GM12864 (cell line): ENCODE measurements at places on chromosomes 2 and 18.
A peak's percentile ranks its signal among the peaks of the same experiment; 100 is the strongest.

- no peak for DNase-seq
These were observed 28.0 kb upstream of the YES1 start for GRCh38 chr18:840023-840408.

DNA sequence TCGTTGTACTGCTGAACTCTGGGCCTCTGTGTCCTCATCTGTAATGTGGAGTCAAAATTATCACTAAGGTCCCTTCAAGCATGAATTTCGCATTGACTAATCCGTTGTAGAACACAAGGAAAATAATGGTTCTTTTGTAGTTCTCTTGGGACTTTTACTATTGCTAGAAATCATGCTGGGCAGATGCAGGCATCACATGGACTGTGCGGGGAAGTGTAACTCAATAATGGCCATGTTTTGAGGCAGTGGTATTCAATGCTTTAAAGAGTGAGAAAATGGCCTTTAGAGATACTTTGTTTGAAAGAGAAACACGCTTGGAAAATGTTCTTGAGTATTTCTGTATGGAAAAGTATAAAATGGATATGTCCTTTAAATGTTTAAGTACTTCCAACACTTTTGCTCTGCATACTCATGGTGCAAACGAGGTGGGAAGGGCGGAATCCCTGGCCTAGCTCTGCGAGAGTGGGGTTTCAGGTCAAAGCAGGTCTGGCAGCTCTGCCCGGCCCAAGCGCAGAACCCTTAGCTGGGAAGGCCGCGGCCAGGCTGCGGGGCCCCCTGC lies 117.3 kb upstream of the MSTN start:
- DNase-seq: no peak

- no peak for DNase-seq
These were observed 709 bp downstream of the PTPN2 start for GRCh38 chr18:12883372-12883683.

GRCh38 chr18:13566941-13567746 lies 159.2 kb downstream of the FAM210A start:
- DNase-seq: peak; percentile 80

DNA sequence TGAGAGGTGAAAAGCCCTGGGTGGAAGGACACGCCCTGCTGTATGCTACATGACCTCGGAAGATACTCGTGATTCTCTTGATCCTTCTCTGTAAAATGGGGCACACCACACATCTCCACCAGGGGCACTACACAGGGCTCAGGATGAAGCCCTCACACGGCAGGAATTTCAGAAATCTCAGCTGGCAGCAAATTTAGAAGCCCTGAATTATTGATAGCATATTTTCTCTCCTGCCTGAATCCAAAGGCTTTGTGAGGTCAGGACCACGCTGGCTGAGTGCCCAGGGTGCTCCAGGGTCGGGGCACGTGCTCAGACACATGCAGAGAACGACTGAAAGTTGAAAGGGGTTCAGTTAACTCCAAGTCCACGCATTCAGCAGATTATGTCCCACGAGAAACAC lies 42.1 kb upstream of the GALR1 start:
- peak; percentile 26 for DNase-seq

DNA sequence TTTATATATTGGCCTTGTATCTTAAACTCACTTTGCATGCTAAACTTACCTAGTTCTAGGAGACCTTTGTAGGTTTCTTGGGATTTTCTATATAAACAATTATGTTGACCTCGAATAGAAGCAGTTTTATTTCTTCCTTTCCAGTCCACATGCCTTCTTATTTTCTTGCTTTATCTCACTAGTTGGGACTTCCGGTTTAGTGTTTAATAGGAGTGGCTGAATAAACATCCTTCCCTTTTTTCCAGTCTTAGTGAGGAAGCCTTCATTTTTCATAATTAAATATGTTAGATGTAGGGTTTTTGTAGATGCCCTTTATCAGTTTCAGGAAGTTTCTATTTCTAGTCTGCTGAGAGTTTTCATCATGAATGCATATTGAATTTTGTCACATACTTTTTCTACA lies 347.3 kb upstream of the HNRNPA3 start:
- DNase-seq: no peak

DNA sequence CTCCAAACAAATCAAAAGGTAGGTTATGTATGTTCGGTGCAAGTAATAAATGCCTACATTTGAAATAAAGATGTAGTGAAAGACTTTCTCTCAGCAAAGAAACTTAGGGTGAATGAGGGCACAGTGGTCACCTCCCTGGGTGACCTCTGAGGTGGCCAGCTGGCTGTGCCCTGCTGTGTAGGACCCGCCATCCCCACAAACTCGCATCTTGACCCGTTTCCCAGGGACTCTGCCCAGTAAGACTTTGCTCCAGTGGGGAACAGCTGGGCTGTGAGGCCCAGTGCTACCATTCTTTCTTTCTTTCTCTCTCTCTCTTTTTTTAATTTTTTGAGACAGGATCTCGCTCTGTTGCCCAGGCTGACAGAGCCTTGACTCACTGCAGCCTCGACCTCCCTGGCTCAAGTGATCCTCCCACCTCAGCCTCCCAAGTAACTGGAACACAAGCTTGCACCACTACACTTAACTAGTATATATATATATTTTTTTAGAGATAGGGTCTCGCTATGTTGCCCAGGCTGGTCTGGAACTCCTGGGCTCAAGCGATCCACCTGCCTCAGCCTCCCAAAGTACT lies 8.2 kb upstream of the GAREM2 start:
- no peak for DNase-seq

- DNase-seq: no peak
These were observed 1002.3 kb downstream of the TDRD15 start for GRCh38 chr2:22126106-22126505.

DNA sequence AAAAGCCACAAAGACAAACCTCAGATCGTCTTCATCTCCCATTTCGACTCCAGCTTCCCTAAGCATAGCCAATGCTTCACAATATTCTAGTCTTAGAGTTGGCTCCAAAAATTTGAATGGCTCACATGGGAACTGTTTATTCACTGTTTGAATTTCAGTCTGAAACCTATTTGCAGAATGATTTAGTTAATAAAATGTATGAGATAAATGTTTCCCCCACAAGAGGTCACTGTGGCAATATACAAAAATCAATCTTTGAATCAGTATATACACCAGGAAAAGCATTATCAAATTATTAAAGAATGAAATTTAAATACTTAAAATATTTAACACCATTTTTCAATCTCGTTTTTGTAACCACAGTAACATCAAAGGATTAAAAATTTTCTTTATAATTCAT lies 40.0 kb upstream of the MCM6 start:
- no peak for DNase-seq

DNA sequence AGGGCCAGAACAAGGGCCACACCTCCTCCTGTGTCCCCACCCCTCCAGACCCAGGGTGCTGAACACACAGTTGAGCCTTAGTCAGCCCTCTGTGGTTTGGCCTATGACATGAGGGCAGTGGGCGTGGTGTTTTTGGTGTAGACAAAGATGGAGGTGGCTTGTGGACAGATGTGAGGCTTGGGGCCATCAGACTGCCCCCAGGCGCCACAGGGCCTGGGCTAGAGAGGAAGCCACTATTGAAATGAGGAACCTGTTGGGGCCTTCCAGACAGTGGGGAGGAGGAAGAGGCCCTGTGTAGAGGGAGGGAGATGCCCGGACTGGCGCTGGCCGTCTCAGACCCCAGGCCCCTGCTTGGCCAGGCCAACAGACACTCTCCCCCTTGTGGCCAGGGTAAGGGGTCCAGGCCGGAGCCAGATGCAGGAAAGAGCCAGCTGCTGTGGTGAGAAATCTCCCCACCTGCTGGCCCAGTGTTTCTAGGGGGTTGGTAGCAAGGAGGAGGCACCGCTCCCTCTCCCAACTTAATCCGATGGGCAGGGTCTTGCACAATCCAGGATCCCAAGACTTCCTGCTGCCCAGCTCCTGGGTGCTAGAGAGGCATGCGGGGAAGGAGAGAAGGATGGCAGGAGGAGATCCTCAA lies 53.8 kb downstream of the SMAD7 start:
- peak; percentile 31 for DNase-seq

- no peak for DNase-seq
These were observed 27.2 kb upstream of the LANCL1 start for GRCh38 chr2:210503725-210504191.

DNA sequence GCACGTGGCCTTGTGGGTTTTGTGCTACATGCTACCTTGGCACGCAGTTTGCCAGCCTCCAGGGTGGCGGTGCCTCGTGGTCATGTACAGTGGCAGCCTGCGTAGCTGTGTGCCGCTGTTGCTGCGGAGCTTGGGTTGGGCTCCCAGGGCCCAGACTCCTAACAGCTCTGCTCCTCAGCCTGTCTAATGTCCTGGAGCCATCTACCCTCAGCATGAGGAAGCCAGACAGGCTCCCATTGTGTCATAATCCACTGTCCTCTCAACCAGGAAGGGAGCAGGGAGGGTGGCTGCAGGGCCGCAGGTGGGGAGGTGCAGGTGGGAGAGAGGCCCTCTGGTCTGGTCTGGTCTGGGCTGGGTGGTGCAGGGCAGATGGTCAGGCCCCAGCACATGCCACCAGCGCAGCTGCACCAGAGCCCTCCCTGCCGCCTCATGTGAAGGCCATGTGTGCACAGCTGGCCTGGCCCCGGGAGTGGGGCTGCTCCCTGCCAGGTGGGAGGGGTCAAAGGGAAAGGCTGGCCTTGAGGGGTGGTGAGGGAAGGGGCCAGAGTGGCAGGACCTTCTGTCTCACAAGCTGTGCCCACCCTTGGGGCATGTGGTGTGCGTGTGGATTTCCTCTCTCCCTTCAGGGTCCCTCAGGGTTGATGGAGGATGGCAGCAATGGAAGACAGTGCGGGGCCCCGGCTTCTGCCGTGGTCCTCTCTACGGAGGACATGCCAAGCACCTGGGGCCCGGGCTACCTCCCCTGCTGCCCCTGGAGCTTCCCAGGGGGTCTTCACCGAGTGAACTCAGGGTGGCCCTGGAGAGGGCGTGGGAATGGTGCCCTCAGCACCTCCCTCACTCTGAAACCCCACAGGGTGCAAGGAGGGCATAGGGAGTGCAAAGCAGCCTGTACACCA lies 4.8 kb downstream of the ATOH8 start:
- no peak for DNase-seq

DNA sequence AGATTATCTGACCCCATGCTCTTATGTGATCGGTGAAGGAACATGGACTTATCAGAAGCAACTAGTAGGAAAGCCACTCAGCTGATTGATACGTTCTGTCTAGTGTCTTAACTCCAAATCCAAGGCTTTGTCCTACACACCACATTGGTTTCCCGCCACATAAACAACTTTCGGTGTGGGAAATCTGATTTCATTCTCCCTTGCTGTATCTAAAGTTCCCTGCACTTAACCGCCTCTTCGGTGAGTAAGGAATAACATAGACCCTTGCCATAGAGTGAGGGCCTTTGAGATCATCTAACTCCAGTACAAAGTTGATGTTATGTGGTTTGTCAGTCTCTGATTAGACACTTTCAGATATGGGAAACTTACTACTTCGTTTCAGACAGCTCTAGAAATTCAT lies 538.2 kb upstream of the TNP1 start:
- DNase-seq: no peak

GRCh38 chr2:28752631-28753376 lies 1.2 kb downstream of the PPP1CB start:
- no peak for DNase-seq

DNA sequence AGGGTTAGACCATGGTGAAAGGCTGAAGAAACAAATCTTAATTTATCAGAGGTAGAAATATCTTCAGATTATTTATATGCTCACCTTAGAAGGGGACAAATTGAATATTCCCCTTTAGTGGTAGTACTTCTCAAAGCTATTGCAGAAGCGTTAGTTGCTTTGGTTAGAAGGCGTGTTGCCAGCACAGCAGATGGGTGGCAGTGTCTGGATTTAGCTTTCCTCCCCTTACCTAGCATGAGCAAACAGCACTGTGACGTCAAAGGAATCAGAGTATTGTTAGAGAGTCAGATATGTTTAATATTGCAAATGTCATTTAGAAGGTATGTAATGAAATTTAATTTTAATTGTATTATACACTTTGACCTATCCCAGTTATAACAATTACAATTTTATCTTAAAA lies 27.2 kb upstream of the GALR1 start:
- DNase-seq: no peak

GRCh38 chr2:25548601-25549000 lies 124.8 kb downstream of the DTNB start:
- no peak for DNase-seq

- DNase-seq: peak; percentile 87
These were observed 68.9 kb upstream of the BOD1L2 start for GRCh38 chr18:57077786-57078552.

DNA sequence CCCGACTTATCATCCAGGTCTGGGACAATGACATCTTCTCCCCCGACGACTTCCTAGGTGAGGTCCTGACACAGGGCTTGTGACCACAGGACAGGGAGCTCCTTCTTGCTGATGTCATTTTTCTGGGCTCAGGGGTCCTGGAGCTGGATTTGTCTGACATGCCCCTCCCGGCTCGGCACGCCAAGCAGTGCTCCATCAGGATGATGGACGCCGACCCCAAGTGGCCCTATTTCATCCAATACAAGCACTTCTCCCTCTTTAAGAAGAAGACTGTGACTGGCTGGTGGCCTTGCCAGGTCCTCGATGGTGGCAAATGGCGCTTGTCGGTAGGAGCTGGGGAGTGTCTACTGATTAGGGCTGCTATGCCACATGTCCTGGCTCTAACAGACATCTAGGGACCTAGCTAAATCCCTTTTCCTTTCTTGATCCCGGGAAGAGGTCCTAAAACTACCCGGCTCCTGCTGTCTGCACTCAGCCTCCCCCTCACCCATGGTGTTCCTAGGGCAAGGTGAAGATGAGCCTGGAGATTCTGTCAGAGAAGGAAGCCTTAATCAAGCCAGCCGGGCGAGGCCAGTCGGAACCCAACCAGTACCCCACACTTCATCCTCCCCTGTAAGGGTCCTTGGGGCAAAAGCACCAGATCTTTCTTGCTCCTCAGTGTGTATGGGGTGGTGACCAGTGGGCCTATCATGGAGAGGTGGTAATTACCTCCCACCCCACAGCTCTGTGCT lies 36.7 kb downstream of the LMAN2L start:
- no peak for DNase-seq

DNA sequence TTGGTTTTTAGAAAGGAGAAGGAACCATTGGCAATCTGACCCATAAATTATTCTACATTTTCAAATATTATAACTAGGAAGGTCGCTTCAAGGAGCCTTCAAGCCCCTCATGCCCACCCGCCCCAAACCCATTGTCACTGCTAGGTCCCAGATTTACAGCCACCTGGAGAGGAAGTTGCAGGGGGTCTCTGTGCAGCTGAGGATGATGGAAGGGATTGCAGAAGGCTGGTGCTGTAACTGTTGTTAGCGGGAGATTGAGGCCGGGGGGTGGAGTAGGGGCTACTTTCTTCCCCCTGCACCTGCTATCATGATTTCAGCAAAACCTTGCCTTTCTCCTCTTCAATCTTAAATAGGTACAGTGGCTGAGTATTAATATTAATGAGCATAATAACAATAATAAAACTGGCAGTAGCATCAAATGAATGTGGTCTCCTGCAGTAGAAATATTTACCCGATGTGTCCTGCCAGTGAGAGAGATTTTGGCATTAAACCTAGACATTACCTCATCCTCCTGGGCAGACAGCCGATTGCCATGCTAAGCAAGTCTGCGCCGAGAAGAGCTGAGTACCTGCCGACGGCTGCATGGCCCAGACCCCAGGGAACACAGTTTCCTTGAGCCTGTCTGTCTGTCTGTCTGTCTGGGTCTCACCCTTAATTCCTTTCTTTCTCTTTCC lies 225.4 kb downstream of the FAM210A start:
- DNase-seq: no peak
